HFFc6 (cell line): ENCODE measurements at places on chromosomes 1 and 21. TPM values are rescaled to one million over a fixed set of nuclear protein-coding genes. Genes with fewer than 3 reads are reported as not detected.

DMRTA2 gene
- total RNA-seq, result not detected in 3 replicates

FCMR gene
- 0.33 to 0.60 TPM (median 0.53 TPM) in 3 replicates for total RNA-seq

NEGR1 gene
- total RNA-seq, result 53.3 to 67.6 TPM (median 60.6 TPM) in 3 replicates

DRAXIN gene
- total RNA-seq, result not detected in 2 replicates

AMY1A gene
- total RNA-seq, result not detected in 2 replicates

DNA sequence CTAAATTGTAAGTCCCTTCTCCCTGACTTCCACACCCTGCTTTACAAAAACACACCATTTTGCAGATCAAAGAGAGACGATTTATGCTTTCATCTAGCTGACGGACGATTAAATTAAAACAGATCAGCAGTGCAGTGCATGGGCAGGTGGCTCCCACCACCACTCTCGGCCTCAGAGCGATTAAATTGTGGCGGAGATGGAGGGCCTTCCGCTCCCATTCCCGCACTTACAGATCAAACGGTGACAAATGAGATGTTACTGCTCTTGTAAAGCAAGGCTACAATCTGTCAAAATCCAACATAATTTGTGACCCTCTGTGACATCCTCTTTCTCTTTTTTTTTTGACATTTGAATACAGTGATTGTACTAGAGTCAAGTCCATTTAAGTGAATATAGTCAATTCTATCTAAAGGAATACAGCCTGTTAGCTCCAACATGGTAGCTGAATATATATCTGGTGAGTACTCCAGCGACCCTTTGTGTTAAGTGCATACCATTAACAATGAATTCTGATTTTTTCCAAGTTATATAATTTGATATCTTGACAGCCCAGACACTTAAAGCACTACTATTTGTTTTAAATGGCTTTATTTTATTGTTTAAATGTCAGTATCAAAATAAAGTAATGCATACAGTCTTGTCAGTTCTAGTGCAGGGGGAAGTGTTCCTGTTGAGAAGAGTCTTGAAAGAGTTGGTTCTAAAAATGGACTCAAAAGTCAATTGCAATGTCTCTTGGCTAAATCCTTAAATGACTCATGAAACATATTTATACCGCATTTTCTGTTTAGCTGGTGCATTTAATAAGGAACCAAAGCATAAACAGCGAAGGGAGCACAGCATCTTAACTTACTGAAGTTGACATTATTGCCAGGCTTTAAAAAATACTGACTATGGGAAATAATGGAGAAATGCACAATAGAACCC lies 109.0 kb downstream of the ESRRG start:
- no peaks in the 10 kb centered on the region for H3K36me3 ChIP-seq
- H3K4me1 ChIP-seq, result no peaks in the 10 kb centered on the region
- H3K4me3 ChIP-seq, result no peak overlapping the region
- peaks cover 4% of the 10 kb centered on the region for H3K27me3 ChIP-seq

GRCh38 chr1:109687641-109688499 lies at the start of gene GSTM1:
Gene GSTM1 (plus strand): TSS chr1:109687817. CDS start chr1:109687874, 57 bp downstream.
- peaks cover 5% of the 10 kb centered on the region; the same call in 1 of the 2 replicates for H3K36me3 ChIP-seq
- peak within 1 kb of the TSS; percentile 89 for H3K27ac ChIP-seq
- peaks cover 6% of the 10 kb centered on the region for H3K27me3 ChIP-seq
- peaks cover 5% of the 10 kb centered on the region; the same call in 1 of the 2 replicates for H3K4me1 ChIP-seq
- H3K4me3 ChIP-seq, result peak within 1 kb of the TSS; percentile 86
- DNase-seq, result peak; percentile 11

- no peaks in the 10 kb centered on the region for H3K36me3 ChIP-seq
- peaks cover 14% of the 10 kb centered on the region for H3K27me3 ChIP-seq
- no peak overlapping the region for H3K4me3 ChIP-seq
- peaks cover 14% of the 10 kb centered on the region for H3K4me1 ChIP-seq
These were observed 22.6 kb downstream of the CLCA1 start for GRCh38 chr1:86491171-86491950.

GRCh38 chr1:226984521-226985238 lies 44.6 kb downstream of the COQ8A start:
- no peaks in the 10 kb centered on the region for H3K4me1 ChIP-seq
- H3K27me3 ChIP-seq, result peaks cover 5% of the 10 kb centered on the region; the same call in 1 of the 2 replicates
- no peak for DNase-seq

- no peak overlapping the region for H3K4me3 ChIP-seq
- H3K27ac ChIP-seq, result no peak overlapping the region
- H3K36me3 ChIP-seq, result no peaks in the 10 kb centered on the region; the same call in 1 of the 2 replicates
- DNase-seq, result no peak
- no peaks in the 10 kb centered on the region for H3K4me1 ChIP-seq
These were observed 493.2 kb upstream of the NFIA start for GRCh38 chr1:60589046-60589748.

DNA sequence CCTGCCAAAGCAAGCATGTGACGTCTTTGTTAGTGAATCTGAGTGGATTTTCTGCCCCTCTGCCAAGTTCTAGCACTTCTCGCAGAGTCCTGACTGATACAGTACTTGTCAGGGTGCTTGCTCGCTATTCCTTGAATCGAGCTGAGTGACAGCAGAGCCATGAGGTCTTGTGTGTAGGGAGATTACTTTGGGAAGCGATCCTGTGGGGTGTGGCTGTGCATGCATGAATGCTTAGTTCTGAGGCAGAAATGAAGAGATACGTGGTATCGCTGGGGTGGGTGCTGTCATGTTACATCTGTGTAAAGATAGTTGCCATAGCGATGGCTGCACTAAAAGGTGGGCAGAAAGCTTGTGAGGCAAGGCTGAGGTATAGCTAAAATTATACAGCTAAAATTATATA lies 19.3 kb upstream of the DNAJC28 start:
- no peaks in the 10 kb centered on the region; the same call in 1 of the 2 replicates for H3K27me3 ChIP-seq
- no peak overlapping the region for H3K27ac ChIP-seq
- no peak for DNase-seq
- no peak overlapping the region for H3K4me3 ChIP-seq
- H3K4me1 ChIP-seq, result no peaks in the 10 kb centered on the region

GRCh38 chr1:229025576-229025975 lies 245.3 kb upstream of the RAB4A start:
- no peaks in the 10 kb centered on the region; the same call in 1 of the 2 replicates for H3K36me3 ChIP-seq
- DNase-seq, result no peak
- H3K4me1 ChIP-seq, result no peaks in the 10 kb centered on the region

GRCh38 chr1:74522148-74522547 lies 9.7 kb upstream of the LRRC53 start:
- DNase-seq, result no peak
- no peak overlapping the region for H3K27ac ChIP-seq
- H3K27me3 ChIP-seq, result no peaks in the 10 kb centered on the region; the same call in none of the 2 replicates
- H3K4me3 ChIP-seq, result no peak overlapping the region
- H3K36me3 ChIP-seq, result no peaks in the 10 kb centered on the region

DNA sequence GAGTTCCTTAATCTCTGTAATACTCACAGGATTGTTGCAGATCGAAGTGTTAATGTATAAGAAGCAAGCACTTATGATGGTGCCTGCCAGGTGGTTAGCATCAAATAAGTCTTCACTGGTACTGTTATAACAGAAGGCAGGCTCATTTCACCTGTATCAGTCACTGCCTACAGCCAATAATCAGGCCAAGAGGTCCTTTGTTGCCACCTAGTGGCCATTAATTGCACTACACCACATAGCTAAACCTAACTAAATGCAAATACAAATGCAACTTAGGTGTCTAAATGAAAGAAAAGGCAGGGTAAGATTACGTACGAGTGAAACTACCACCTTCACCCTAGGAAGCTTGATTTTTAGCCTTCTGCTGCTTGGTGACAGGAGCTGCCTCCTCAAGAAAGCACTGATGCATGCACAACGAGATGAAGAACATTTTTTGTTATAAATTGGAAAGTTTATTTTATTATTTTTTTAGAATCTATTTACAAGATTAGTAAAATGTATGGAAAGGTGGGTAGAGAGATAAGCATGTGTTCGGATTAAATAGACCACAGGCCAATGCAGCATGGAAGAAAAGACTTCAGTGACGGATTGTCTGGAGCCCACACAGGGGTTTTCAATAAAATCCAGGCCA lies 334.8 kb upstream of the CAMK1G start:
- H3K27me3 ChIP-seq, result peaks cover 1% of the 10 kb centered on the region; the same call in 1 of the 2 replicates
- H3K36me3 ChIP-seq, result no peaks in the 10 kb centered on the region
- no peak overlapping the region for H3K27ac ChIP-seq

DNA sequence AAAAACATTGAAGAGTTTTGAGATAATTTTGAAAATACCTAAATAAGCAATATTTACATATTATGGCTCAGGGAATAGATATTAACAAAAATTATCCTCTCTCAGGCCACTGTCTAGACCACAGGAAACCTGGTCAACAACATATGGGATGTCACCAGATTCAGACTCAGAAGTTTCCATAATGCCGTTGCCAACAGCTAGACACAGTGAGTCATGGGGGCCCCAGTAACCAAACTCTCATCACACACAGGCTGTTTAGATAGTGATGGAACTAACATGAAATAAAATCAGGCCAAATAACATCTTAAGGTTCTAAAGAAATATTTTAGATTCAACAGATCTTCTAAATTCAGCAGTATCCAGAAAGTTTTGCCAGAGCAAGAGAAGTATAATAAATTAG lies 681.7 kb upstream of the ADAMTS5 start:
- peak overlapping the region; percentile 95 for H3K27ac ChIP-seq
- peak; percentile 71 for DNase-seq
- H3K4me1 ChIP-seq, result peaks cover 57% of the 10 kb centered on the region
- H3K36me3 ChIP-seq, result no peaks in the 10 kb centered on the region

GRCh38 chr21:16409352-16409751 lies 679.6 kb downstream of the USP25 start:
- H3K4me1 ChIP-seq, result peaks cover 13% of the 10 kb centered on the region
- H3K36me3 ChIP-seq, result no peaks in the 10 kb centered on the region

DNA sequence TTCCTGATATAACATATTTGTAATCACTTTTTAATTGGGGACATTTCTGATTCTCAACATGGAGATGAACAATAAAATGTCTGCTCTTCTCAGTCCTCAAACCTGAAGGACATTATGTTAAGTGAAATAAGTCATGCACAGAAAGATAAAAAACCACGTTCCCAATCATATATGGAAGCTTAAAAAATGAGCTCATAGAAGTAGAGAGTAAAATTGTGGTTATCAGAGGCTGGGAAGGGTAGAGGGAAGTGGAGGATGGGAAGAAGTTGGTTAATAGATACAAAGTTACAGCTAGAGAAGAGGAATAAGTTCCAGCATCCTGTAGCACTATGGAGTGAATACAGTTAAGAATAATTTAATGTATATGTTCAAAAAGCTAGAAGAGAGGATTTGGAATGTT lies 1.5 kb upstream of the CD48 start:
- no peaks in the 10 kb centered on the region for H3K4me1 ChIP-seq
- peaks cover 8% of the 10 kb centered on the region for H3K27me3 ChIP-seq

DNA sequence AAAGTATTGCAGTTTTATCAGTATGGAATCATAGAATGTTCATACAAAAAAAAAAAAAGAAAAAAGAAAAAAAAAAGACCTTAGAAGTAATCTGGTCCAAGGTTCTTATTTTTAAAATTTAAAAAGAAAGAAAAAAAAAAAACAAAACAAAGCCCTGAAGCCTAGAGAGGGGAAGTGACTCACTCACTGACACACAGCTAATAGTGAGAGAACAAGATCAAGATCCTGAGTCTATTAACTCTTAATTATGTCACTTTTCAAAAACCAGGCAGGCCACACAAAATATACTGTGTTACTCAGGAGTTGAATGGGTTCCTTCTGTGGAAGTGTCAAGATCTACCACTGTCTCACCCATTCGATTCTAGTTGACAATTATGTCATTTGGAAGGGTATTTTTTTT lies 433.9 kb upstream of the DAB1 start:
- H3K36me3 ChIP-seq, result no peaks in the 10 kb centered on the region
- no peak for DNase-seq
- no peak overlapping the region for H3K27ac ChIP-seq
- no peaks in the 10 kb centered on the region for H3K4me1 ChIP-seq
- no peak overlapping the region for H3K4me3 ChIP-seq
- H3K27me3 ChIP-seq, result no peaks in the 10 kb centered on the region; the same call in 1 of the 2 replicates

DNA sequence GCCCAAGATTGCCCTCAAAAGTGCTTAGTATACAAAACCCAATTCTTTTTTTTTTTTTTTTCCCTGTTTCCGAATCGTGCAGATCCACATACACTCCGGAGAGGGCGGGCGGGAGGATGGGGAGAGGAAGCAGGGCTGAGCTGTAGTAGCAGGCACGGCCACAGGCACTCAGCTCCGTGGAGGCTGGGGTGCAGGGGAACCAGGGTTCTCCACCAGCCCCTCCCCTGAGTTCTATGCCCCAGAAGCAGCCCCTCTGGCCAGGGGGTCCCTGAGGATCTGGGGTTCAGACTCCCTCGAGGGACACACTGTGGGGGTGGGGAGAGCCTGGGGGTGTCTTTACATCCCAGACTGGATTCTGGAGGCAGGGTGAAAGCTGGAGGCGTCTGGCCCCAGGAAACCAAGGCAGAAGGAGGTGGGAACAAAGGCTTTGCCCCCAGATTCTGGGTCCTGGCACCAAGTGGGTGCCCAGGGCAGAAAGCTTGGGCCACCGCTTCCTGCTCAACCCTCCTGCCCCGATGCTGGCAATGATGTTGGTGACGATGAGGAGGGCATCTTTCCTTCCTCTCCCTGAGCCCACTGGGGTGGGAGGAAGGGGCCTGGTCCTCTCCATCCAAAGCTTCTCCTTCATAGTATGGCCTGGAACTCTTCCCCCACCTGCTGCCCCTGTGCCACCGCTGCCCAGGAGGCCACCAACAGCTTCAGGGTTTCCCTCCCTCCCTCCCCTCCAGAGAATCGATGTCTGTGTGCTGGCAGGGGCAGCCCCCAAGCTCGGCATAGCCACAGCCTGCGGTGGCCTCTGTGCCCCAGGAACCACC lies 106.4 kb upstream of the TARDBP start:
- H3K27me3 ChIP-seq, result peaks cover 36% of the 10 kb centered on the region
- no peaks in the 10 kb centered on the region for H3K36me3 ChIP-seq
- peaks cover 1% of the 10 kb centered on the region for H3K4me1 ChIP-seq
- H3K4me3 ChIP-seq, result no peak overlapping the region

DNA sequence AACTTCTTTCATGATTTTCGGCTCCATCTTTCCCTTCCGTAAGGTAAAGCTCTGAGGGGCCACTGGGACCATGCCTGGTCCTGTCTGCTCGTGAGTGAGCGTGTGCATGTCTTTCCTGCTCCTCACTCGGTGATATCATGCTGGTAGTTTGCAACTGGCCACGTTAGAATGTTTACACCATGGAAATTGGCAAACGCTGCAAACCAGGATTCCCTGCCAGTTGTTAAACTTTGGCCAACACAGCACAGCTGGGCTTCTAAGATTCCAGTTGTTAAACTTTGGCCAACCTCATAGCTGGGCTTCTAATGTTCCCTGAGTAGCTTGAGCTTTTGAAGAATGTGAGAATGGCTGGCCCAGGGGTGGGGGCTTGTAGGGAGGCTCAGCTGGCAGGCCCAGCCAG lies 68.0 kb upstream of the ACTL8 start:
- no peak overlapping the region for H3K4me3 ChIP-seq
- H3K27ac ChIP-seq, result no peak overlapping the region
- peaks cover 12% of the 10 kb centered on the region; the same call in 1 of the 2 replicates for H3K36me3 ChIP-seq
- H3K27me3 ChIP-seq, result peaks cover 2% of the 10 kb centered on the region

GRCh38 chr21:39471598-39471997 lies 19.8 kb downstream of the SH3BGR start:
- H3K4me3 ChIP-seq, result no peak overlapping the region
- no peak overlapping the region for H3K27ac ChIP-seq
- no peaks in the 10 kb centered on the region for H3K36me3 ChIP-seq
- H3K4me1 ChIP-seq, result no peaks in the 10 kb centered on the region
- H3K27me3 ChIP-seq, result peaks cover 2% of the 10 kb centered on the region
- no peak for DNase-seq
